NCI-H2171 (cell line): ENCODE measurements at places on chromosomes 13 and 19.

- DNase-seq: no peak
Observed at GRCh38 chr13:36907821-36908220, 12.2 kb downstream of the SMAD9 start.

- DNase-seq: no peak
Observed at GRCh38 chr13:87123987-87124784, 547.0 kb upstream of the SLITRK5 start.

DNA sequence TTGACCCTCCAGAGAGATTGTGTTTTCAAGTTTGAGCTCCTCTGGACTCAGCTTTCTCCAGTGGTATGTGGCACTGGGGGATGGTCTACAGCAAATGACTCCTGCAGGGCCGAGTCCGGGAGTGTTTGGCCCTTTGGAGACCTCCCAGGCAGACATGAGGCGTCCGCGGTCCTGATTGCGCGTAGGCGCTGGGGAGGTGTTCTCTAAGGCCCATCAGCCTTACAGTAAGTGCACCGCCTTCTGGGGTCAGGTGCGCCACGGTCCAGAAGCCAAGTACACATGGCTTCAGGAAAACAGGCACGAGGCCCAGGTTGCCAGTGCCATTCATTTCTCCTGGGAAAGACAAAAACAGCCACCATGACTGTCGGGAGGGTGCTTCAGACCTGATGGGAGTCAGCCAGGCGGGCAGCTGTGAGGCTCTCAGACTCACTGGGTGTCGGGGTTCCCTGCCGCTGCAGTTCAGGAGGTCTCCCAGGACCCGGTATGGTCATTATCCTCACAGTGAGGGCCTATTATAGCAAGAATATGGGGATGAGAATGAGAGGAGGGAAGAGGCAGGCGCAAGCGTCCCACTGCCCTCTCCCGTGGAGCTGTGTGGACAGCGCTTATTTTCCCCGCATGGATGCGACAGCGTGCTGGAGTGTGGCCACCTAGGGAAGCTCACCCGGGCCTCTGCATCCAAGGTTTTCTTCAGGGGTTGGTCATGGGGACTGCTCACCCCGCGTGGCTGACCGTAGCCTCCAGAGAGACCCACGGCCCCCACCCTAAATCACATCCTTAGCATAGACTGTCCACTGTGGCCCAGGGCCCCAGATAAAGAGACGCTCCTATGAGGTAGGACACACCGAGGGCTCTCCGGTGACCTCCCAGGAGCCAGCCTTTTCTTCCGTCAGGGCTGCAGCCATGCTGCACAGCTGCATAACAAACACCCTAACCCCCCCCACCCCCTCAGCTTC is 21.8 kb downstream of the CCDC8 start:
- no peak for DNase-seq

DNA sequence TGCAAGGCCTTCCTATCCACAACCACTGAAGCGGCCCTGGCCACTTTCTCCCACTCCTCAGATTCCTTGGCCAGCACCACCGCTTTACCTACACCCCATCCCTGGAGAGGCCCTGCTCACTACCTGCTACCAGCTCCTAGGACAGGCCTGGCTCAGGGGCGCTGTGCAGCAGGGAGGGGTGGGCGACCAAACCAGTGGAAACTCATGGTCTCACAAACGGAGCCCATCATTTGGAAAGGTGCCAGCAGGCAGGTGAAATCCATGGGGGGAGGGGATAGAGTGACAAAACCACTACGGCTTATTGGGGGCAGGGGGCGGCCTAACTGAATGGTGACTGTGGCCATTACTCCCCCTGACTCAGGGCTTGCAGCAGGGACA is 27.6 kb downstream of the C19orf47 start:
- DNase-seq: no peak

- no peak for DNase-seq
Observed at GRCh38 chr19:55253842-55254624, 4.8 kb downstream of the PPP6R1 start.

- DNase-seq: no peak
Observed at GRCh38 chr19:55247621-55248099, 11.2 kb downstream of the PPP6R1 start.

DNA sequence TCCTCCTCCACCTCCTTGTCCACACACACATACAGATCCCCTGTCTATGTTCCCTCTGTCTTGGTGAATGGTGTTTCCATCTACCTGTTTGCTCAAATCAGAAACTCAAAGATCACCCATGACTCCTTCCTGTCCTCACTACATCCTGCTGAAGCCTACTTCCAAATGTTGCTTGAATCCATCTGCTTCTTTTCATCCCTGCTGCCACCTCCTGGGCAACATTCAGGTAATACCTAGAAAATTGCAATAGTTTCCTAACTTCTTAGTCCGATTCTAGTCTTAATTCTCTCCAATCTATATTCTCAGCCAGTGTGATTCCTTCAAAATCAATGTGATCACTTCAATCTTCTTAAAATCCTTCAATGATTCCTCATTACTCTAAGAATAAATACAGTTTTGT is 155.5 kb upstream of the STARD13 start:
- no peak for DNase-seq

DNA sequence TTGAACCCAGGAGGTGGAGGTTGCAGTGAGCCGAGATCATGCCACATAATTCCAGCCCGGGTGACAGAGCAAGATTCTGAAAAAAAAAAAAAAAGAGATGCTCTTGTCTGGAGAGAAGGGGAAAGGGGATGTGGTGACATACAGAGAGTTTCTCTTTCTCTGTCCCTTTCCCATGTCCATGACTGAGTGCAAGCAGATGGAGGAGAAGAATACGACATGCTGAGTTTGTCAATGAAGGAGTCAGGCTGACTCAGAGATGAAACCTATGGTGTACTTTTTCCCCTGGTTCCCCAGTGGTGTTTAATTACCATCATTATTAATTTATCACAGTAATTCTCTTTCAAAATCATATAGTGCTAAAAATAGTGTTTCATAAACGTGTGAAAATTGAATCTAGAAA is 448.8 kb downstream of the FOXO1 start:
- DNase-seq: no peak

DNA sequence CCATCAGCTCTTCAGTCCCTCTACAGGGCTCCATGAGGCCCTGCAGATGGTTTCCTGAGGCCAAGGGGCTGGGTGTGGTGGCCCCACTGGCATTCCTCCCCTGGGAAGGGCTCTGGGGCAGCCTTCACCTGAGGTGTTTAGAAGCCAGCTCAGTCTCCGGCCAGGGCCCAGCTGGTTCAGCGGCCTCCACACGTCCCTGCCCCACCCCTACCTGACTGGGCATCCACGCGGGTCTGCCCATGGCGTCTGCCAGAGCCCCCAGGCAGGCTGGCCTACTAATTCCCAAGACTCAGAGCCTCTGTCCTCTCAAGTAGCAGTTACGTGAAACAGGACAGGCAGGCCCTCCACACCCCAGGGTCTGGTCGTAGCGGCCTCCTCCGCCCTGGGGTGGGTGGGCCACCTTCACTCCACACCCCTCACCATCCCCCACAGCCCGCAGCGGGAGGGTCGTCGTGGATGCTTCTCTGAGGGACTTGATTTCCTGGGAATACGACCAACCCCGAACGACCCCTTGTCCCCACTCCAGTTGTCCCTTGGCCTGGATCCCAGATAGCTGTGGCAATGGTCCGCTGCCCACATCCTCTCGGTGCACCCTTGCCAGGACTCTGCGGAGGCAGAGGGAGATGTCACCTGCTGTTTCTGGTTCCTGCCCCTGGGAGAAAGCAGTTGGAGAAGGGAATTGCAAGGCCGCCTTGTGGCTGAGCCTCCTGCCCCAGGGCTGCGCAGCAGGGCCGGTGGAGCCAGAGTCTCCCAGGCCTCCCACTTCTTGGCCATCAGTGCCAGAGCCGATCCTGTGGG is 24.3 kb downstream of the CAPN12 start:
- no peak for DNase-seq

GRCh38 chr13:97945342-97945741 is 8.1 kb upstream of the IPO5 start:
- DNase-seq: no peak

DNA sequence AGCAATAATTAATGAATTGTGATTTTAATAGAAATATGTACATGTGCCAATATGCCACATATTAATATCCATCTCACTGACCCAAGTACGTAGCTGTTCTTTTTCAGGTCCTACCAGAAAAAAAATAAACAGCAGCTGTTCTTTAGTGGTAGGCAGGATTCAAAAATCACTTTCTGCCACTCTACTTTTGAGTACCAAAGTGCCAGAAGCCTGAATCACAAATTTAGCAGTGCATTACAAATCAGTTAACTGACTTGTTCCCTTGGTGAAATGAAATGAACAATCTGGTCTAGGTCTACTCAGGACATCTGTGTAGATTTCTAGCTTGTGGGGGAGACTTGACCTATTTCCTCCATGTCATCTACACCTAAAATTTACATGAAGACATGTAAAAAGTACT is 775.5 kb upstream of the GPC6 start:
- DNase-seq: peak; percentile 8

DNA sequence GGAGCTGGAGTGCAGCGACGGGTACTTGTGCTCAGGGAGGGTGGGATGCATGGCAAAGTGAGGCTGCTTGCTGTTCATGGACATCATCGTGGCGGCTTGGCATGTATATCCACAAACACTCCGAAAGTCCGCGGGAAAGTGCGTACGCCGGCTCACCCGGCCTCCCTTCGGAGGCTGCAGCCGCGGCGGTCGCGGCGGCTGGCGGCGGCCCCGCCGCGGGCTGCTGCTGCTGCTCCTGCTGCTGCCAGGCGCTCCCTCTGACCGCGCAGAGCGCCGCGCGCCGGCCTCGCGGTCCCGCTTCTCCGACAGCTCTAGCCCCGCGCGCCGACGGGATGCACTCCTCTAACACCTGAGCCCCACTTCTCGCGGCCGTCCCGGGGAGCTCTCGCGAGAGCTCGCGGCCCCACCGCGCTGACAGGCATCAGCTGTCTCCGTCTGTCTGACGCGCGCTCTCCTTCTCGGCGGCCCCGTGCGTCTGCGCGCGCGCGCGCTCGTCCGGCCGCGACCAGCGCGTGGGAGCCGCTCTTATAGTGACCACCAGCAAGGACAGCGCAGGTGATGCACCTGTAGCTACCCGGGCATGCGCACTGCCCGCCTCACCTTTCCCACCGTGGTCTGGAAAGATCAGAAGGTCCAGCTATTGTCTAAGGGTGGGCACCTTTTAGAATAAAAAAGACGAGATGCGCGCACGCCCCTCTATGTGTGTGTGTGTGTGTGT is at the start of gene POU4F1:
POU4F1 (minus strand) TSS at position 313 of the 718 bp plus-strand sequence; CDS start at position 87, 226 bp downstream.
- DNase-seq: peak; percentile 91

- DNase-seq: no peak
Observed at GRCh38 chr13:36357692-36358091, 11.5 kb upstream of the SPART start.

DNA sequence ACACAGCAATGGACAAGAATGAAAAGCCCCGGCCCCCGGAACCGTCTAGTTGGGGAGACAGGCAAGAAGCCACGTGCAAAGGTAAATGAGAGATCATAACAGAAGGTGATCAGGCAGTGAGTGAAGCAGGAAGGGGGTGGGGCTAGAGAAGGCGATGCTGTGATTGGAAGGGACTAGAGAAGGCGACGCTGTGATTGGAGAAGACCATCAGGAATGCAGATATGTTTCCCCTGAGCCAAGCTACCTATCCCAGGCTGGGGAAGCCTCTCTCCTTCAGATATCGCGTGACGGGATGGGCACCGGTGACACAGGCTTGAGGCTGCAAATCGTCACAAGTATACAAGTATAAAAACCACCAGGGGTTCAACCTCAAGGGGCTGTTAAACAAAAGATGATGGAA is 21.8 kb downstream of the DCAF15 start:
- DNase-seq: peak; percentile 96

- peak; percentile 18 for DNase-seq
Observed at GRCh38 chr19:48506138-48506733, 5.4 kb downstream of the LMTK3 start.

DNA sequence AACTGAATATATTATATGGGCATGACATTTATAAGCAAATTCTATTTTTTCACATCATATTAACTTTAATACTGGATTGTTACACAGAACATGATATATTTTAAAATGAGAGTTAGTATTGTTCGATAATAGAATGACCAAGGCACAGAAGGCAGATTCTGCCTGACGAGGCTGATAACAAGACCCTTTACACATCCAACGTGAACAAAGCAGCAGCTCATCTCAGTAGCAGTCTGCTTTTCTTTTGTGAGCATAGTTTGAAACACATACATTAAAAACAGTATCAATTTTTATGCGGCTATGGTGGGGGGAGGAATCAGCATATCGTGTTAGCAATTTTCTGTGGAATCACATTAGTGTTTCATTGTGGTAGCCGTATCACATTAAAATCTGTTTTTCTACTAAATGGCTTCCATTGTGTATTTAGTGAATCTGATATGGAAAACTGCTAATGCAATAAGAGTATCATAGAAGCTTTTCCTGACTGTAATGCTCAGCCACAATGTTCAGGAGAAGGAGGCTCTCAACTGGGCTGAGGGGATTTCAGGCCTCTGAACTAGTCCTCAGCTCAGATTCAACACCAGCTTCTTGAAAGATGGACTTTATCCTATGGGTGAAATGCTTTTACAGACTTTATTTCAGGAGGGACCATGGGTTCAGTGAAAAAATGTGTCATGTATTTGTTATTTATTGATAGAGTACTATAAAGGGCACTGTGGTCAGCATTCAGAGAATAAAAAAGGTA is 4.0 kb downstream of the SMAD9 start:
- no peak for DNase-seq

GRCh38 chr19:6501740-6502648 is at the start of gene TUBB4A:
Gene TUBB4A, minus strand, starts transcription at chr19:6502309. Its CDS starts 97 bp downstream, at chr19:6502212.
- DNase-seq: peak; percentile 17

GRCh38 chr19:23876261-23876660 is 38.4 kb upstream of the ZNF726 start:
- no peak for DNase-seq

- DNase-seq: no peak
Observed at GRCh38 chr19:7852851-7853769, 21.1 kb downstream of the PRR36 start.

DNA sequence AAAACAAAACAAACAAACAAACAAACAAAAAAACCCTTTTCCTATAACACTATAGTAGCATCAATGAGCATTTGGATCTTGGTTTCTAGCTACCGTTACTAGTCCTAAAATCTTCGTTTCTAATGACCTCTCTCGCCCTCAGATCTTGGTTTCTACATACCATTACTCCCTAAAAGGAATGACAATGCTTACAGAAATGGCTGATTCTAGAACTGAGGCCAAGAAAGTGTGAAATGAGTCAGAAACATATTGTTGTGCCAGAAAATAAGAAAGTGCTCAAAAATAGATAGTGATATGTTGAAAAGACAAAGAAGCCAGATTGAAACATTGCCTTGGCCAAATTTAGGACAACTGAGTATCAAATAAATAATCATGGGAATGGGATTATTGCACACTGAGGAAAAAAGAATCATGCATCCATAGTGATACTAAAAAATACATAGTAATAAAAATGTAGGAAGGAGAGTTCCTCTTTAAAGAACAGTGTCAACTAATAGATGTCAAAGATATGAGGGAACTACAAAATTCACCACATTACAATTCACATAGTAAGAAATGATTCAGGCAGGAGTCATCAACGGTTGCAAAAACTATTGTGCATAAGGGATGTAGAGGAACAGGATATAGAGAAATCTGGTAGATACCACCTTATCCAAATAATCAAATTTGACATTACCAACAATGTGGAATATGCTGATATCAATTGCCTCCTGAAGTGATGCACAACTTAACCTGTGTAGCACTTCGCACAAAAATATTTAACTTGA is 386.6 kb downstream of the DIAPH3 start:
- no peak for DNase-seq

- DNase-seq: no peak
Observed at GRCh38 chr13:25179011-25179410, 6.9 kb upstream of the AMER2 start.
